ENCODE measurements at places on chromosomes 6 and 20. TPM values are rescaled to one million over a fixed set of nuclear protein-coding genes. Genes with fewer than 3 reads are reported as not detected.

PERP gene
- total RNA-seq, result 8.8 TPM

GSTA2 gene
- not detected for total RNA-seq

GRCh38 chr6:6379573-6379972 lies 59.1 kb upstream of the F13A1 start:
- DNase-seq, result no peak

DNA sequence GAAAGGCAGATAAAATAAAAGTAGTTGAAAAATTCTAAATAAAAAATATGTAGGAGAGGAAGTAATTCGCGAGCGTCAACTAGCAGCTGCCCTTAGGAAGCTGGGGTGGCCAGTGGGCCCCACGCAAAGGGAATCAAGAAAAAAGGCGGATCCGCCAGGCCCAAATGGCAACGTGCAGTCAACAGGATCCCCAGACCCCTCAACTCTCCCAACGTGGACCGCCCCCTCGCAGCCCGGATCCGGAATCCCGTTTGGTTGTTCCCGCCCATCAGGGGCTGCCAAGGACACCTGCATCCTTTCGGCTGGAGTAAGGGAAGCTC lies 296 bp downstream of the DZANK1 start:
- DNase-seq, result no peak

Measured in activated CD4-positive, alpha-beta memory T cell treated with anti-CD3 and anti-CD28 coated beads for 36 hours (primary cell).